ENCODE measurements at places on chromosomes 7 and 10.

DNA sequence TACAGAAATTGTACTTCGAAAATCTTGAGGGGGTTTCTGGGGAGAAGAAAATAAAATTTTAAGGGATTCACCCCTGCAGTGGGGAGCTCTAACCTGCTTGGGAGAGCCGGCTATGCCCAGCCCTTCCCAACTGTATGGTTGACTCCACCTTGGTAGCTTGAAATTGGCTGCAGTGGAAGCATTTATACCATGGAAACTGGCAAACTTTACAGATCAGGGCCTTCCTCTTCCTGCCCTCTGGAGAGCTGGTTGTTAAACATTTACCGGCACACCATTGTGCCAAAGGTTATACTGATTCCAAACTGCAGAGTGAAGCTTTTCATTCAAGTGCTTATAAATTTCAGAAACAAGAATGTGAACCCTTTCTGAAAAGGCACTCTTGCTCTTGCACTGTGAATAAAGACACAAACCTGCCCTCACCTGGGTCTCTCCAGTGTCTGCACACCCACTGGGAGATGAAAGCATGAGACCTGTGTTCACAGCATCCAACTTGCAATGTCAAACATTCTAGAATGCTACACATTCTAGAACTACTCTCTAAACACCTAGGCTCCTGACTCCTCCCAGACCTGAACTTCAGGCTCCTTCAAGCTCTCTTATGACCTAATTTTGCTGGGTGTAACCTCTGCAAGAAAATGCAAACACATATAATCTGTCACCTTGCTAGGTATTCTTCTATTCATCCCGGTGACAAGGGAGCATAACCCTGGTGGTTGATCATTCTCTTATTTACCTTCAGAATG is 44.7 kb downstream of the ABLIM1 start:
- no peak for DNase-seq

DNA sequence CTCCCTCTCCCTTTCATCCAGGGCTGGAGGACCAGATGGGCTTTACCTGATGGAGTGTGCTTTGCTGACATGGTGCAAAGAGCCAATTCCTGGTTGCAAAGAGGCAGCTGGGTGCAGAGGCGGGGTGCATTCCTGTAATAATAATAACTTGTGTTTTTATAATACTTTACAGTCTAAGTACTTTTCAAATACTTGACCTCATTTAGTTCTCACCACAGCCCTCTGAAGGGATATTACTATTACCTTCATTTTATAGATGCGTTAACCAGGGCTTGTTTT is 70.4 kb downstream of the TCF7L2 start:
- no peak for DNase-seq

DNA sequence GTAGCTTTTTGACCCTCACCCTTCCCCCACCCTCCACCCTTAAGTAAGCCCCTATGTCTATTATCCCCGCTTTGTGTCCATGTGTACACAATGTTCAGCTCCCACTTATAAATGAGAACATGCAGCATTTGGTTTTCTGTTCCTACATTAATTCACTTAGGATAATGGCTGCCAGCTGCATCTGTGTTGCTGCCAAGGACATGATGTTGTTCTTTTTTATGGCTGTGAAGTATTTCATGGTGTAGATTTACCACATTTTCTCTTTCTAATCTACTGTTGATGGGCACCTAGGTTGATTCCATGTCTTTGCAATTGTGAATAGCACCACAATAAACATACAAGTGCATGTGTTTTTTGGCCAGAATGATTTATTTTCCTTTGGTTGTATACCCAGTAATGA is 232.2 kb downstream of the CACNA2D1 start:
- no peak for DNase-seq

- no peak for DNase-seq
Measured at GRCh38 chr10:76916536-76916935, 721.1 kb downstream of the KCNMA1 start.

GRCh38 chr7:156985101-156985992 is 25.1 kb downstream of the MNX1 start:
- no peak for DNase-seq

GRCh38 chr10:114664127-114664526 is 6.1 kb upstream of the ABLIM1 start:
- DNase-seq, result no peak

DNA sequence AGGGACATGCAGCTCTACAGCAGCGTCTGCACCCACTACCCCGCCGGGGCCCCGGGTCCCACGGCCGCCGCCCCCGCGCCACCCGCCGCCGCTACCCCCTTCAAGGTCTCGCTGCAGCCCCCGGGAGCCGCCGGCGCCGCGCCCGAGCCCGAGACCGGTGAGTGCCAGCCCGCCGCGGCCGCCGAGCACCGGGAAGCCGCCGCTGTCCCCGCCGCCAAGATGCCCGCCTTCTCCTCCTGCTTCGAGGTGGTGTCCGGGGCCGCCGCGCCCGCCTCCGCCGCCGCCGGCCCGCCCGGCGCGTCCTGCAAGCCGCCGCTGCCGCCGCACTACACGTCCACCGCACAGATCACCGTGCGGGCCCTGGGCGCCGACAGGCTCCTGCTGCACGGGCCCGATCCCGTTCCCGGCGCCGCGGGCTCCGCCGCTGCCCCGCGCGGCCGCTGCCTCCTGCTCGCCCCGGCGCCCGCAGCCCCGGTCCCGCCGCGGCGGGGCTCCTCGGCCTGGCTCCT is 631 bp downstream of the OTUD1 start:
- no peak for DNase-seq

- no peak for DNase-seq
Measured at GRCh38 chr7:102155821-102156441, 130.7 kb upstream of the SH2B2 start.

- no peak for DNase-seq
Measured at GRCh38 chr7:36814311-36814710, 90.0 kb upstream of the AOAH start.

- no peak for DNase-seq
Measured at GRCh38 chr10:133027482-133027881, 60.2 kb upstream of the ADGRA1 start.

- no peak for DNase-seq
Measured at GRCh38 chr10:43223056-43223455, 43.8 kb downstream of the RASGEF1A start.

GRCh38 chr7:30713392-30713791 is 31.1 kb upstream of the CRHR2 start:
- DNase-seq, result no peak

- DNase-seq, result no peak
Measured at GRCh38 chr7:77910124-77910523, 111.6 kb downstream of the PHTF2 start.

- DNase-seq, result no peak
Measured at GRCh38 chr7:142962991-142963390, 828 bp upstream of the KEL start.

DNA sequence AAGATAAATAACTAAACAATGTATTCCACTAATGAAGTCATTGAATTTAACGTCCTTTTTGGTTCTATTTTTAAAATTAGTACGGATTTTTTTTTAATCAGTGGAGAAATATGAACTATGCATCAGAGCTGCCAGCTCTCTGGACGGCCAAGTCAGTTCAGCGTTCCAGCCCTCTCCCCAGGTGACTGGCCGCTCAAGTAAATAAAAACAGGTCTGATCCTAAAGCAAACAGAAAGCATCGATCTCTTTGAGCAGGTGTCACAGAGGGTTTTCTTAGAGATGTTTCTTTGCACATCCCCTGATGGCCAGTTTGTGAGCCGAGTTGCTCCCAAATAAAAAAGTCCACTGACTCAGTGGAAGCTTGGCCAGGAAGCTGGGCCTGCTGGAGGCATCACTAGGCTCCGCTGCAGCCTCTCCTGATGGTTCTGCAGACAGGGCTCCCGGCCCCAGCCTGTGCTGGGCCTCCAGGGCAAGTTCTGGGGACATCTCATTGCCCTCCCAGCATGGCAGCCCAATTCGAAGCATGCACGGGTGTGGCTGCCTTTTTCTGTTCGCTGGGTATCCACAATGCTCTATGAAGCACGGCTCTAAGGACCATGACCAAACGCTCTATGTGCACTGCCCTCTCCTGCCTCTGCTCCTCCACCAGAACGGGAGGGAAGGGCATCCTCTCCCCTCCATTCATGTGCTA is 74.7 kb upstream of the PPP2R2D start:
- no peak for DNase-seq

GRCh38 chr7:148304456-148304855 is 286.1 kb upstream of the C7orf33 start:
- DNase-seq, result no peak

- DNase-seq, result no peak
Measured at GRCh38 chr10:45160271-45160670, 155.1 kb downstream of the OR13A1 start.

DNA sequence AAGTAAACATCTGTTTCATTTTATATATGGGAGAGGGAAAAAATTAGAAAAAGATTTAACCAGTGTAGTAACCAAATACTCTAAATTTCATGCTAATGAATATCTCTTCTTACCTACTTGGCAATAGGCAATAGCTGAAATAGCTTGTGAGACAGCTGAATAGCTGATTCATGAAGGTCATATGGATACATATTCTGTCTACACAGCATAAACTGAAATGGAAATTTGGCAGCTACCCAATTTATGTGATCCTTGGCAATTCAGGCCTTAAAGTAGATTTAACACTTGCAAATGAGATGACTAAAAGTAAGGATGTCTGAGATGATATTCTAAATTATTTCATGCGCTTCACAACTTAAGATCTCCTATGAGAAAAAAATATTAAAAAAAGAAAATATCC is 261.2 kb upstream of the SEMA3A start:
- peak; percentile 16 for DNase-seq

- DNase-seq, result no peak
Measured at GRCh38 chr10:124590216-124591122, 128.8 kb downstream of the LHPP start.

DNA sequence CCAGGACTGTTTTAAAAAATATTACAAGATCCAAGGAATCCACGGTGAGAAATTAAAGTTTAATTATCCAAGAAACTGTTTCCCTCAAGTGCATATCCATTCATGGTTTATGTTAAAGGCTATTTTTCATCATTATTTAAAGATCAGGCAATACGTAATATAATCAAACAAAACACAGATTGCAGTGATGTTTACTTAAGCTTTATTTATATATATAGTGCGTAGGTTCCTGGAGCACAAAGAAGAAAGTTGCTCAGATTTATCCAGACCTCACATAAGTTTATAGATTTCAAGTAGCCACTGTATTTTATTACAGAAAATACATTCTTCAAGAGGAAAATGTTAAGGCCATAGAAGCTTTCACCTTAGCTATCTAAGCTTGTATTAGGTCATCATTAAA is 210.0 kb upstream of the KLF14 start:
- DNase-seq, result no peak

- no peak for DNase-seq
Measured at GRCh38 chr10:114990586-114990985, 52.6 kb downstream of the TRUB1 start.

- no peak for DNase-seq
Measured at GRCh38 chr7:132461032-132461592, 115.2 kb downstream of the PLXNA4 start.

GRCh38 chr10:18681366-18681765 is 22.1 kb downstream of the ARL5B start:
- DNase-seq, result peak; percentile 45

Data from fibroblast of skin of left biceps (primary cell).